ENCODE measurements at places on chromosomes 7 and 10. TPM values are rescaled to one million over a fixed set of nuclear protein-coding genes. Genes with fewer than 3 reads are reported as not detected.
A peak's percentile ranks its signal among the peaks of the same experiment; 100 is the strongest.

DNA sequence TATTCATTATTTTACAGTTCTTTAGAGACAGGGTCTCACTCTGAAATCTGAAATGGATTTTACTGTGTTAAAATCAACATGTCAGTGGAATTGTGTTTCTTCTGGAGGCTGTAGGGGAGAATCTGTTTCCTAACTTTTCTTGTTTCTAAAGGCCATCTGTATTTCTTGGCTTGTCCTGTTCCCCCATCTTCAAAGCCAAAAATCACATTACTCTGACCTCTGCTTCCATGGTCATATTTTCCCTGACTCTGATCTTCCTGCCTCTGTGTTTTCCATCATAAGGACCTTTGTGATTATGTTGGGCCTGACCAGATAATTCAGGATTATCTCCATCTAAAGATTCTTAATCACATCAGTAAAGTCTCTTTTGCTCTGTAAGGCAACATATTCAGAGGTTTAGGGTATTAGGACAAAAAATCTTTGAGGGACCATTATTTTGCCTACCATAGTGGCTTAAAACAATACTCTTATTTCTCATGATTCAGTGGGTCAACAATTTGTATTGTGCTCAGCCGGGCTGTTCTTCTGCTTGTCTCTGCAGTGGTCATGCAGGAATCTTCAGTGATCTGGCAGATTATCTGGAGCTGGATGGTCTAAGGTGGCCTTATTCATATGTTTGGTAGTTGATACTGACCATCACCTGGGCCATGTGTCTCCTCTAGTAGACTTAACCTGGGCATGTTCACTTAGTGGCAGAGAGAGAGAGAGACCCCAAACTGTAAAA is 5.7 kb downstream of the ANLN start:
- no peaks in the 10 kb centered on the region for H3K36me3 ChIP-seq
- DNase-seq: no peak

DNA sequence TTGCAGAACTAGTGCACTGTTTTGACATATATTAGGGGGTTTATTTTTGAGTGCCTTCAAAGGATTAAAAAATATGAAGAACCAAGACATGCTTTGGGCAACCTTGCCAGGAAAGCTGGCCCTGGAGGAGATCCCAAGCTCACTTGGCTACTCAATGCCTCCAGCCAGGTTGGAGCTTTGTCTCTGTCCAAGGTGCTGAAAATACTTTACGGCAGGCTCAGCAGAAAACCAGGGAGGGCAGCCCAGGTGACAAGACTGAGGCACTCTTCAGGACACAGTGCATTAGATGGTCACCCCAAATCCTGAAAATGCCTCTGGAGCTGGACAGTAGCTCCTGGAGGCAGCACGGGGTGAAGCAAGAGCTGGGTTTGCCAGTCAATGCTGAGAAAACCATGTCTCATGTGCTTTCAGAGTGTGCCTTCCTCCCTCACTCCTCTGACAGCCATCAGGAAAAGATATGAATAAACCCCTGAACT is 5.8 kb upstream of the KCNH2 start:
- no peak for DNase-seq
- peaks cover 14% of the 10 kb centered on the region for H3K27me3 ChIP-seq
- no peak overlapping the region for H3K27ac ChIP-seq
- no peak overlapping the region for H3K4me3 ChIP-seq
- peaks cover 42% of the 10 kb centered on the region for H3K4me1 ChIP-seq
- H3K36me3 ChIP-seq: no peaks in the 10 kb centered on the region

DNA sequence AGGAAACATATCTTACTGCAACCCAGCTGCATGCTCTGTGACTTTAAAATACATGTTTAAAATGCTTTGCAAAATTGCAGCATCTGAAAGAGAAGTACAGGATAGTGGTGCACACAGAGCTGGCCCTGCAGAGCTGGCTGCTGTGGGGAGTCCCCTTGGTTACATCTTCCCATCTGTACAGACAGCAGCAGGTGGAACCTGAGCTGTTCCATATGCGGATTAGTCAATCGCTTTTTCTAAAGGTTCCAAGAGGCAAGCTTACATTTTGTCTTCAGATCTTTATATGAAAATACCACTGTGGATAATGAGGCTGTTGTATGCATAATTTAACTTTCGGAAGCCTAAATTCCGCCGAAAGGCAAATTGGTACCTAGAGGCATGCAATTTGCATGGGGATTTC is 444.1 kb downstream of the NRG3 start:
- no peak for DNase-seq
- no peaks in the 10 kb centered on the region for H3K4me1 ChIP-seq
- no peaks in the 10 kb centered on the region for H3K27me3 ChIP-seq
- H3K36me3 ChIP-seq: no peaks in the 10 kb centered on the region

The FAM241B gene
- 17.5 TPM for total RNA-seq

The ITIH5 gene
- total RNA-seq: not detected

DNA sequence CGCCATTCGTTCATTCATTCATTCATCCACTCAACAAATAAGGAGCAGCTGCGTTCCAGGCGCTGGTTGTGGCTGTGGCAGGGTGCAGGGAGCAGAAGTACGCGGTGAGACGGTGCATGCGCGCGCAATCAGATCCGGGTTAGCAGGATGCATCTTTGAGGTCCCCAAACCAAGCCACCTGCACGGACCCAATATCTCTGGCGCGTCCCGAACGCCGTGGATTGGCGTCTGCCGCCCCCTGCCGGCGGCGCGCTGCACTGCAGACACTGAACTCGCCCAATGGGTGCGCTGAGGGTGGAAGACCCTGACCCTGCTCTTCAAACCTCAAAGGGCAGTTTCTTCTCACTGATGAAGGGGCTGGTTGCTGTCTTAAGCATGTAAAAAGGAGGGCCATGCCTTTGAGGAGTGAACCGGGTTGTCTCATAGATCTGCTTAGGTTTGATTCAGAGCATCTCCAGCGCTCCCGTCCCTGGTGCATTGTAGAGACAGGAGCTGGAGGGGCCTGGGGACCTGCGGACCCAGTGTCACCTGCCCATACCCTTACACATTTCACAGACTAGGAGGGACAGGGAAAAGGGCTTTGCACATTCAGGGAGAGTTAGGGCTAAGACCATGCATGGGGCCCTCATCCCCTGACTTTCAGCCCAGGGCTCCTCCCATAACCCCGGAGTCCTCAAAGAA is 102.5 kb downstream of the RAMP3 start:
- peaks cover 8% of the 10 kb centered on the region for H3K4me1 ChIP-seq
- H3K27me3 ChIP-seq: peaks cover 6% of the 10 kb centered on the region
- no peak overlapping the region for H3K4me3 ChIP-seq
- H3K36me3 ChIP-seq: no peaks in the 10 kb centered on the region
- peak; percentile 77 for DNase-seq

DNA sequence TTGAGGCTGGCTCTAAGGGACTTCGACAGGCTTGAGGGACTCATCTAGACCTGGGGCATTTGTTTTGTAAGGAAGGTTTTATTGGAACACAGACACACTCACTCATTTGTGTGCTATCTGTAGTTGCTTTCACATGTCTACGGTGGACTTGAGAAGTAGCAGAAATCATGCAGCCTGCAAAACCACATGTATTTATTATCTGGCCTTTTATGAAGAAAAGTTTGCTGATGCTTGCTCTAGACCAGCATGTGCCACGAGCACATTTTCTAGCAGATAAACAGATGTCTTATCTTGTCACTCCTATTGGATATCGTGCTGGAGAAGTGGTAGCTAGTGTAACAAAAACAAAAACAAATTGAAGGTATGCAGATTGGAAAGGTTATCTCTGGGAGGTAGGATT is 9.8 kb downstream of the UPP1 start:
- peaks cover 75% of the 10 kb centered on the region for H3K4me1 ChIP-seq
- no peaks in the 10 kb centered on the region for H3K27me3 ChIP-seq
- peak overlapping the region; percentile 56 for H3K27ac ChIP-seq
- H3K36me3 ChIP-seq: peaks cover 81% of the 10 kb centered on the region
- DNase-seq: no peak

DNA sequence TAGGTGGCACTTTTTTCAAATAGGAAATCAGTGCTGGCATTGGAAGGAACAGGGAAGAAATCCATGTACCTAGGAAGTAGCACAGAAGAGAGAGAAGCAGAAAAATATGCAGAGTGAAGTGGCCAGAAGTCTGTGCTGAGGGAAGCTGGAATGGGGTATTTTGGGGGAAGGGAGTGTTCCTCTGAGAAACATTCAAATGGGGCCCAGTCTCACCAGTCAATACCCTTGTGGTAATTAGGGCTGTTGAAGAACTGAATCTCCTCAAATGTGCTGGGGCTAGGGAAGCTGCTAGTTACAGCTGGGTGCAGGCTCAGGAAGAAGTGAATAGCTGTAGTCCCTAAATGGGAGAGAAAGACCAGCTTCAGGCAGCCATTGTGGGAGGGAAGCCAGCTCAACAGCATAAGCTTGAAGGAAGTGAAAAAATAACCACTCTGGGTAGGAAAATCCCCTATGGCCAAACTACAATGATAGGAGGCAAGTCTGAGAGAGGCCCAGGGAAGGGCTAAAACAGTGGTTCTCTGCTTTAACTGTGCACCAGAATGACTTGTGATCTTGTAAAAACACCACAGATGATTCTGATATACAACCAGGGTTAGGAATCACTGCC is 7.6 kb downstream of the NDST2 start:
- H3K27me3 ChIP-seq: no peaks in the 10 kb centered on the region
- no peak overlapping the region for H3K4me3 ChIP-seq
- peaks cover 34% of the 10 kb centered on the region for H3K4me1 ChIP-seq
- peaks cover 97% of the 10 kb centered on the region for H3K36me3 ChIP-seq
- no peak for DNase-seq

The SERPINE1 gene
- total RNA-seq: 0.11 TPM

DNA sequence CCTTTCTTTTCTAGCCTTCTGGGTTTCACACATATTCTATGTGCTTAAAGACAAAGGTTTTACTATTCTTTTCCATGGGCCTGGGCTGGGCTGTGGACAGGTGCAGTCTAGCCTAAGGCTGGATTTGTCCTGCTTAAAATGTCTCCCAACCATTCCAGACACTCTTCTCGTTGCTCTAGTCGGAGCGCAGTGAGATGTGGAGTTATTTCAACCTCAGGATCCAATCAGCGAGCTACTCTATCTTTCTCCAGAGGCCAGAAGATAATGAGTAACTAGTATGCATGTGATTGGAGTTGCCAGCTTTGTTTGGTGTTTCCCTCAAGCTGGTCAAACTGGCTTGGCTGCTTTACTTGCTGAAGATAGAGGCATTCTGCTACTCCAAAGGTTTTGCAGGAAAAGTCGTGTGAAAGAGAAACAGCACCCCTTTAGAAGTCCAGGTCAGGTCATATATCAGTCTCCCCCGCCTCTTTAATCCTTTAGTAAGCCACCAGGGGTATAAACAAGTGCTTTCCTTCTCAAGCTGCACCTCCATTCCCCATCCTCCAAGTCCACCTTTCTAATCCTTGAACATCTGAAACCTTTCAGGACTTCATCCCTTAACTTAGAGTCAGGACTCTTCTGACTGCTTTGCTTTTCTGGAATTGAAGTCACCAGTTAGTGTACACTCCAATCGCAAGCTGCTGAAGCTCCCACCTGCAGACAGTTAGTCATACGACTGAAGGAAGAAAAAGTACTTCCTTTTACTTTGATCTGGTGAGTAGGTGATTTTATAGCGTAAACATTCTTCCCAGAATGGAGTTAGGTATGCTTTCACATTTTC is 78.8 kb downstream of the DNMBP start:
- no peaks in the 10 kb centered on the region for H3K27me3 ChIP-seq
- H3K27ac ChIP-seq: no peak overlapping the region
- H3K4me1 ChIP-seq: no peaks in the 10 kb centered on the region
- DNase-seq: no peak

- H3K4me1 ChIP-seq: no peaks in the 10 kb centered on the region
- no peak overlapping the region for H3K27ac ChIP-seq
- H3K4me3 ChIP-seq: no peak overlapping the region
- H3K27me3 ChIP-seq: no peaks in the 10 kb centered on the region
- H3K36me3 ChIP-seq: no peaks in the 10 kb centered on the region
These were observed 228.3 kb downstream of the ADARB2 start for GRCh38 chr10:1509011-1509530.

GRCh38 chr7:8125680-8126444 is 136.1 kb downstream of the ICA1 start:
- H3K27ac ChIP-seq: peak overlapping the region; percentile 83
- DNase-seq: peak; percentile 88
- H3K4me1 ChIP-seq: peaks cover 83% of the 10 kb centered on the region

The LRRD1 gene
- not detected for total RNA-seq

DNA sequence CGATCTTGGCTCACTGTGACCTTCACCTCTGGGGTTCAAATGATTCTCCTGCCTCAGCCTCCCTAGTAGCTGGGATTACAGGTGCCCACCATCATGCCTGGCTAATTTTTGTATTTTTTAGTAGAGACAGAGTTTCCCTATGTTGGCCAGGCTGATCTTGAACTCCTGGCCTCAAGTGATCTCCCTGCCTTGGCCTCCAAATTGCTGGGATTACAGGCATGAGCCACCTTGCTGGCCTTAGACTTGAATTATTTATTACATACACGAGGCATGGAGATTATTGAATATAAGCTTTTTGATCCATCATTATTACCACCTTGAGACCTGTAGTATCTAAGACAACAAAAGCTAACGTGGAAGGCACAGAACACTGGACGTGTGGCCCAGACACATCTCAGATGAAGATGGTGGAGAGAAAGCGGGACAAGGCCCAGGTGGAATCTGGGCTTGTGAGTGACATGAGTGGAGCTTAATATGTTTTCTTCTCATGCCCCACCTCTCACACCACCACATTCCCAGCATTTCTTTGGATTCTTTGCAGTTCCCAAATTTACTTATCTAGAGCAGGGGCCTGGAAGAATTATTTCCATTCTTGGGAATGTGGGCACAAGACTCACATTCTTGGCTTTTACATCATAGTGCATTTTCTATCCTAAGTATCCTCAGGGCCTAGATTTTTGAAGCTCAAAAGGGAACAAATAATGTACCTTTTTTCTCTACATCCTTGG is 76.6 kb downstream of the SUGCT start:
- no peaks in the 10 kb centered on the region for H3K36me3 ChIP-seq
- H3K27ac ChIP-seq: no peak overlapping the region
- no peaks in the 10 kb centered on the region for H3K27me3 ChIP-seq
- no peak overlapping the region for H3K4me3 ChIP-seq
- DNase-seq: no peak

DNA sequence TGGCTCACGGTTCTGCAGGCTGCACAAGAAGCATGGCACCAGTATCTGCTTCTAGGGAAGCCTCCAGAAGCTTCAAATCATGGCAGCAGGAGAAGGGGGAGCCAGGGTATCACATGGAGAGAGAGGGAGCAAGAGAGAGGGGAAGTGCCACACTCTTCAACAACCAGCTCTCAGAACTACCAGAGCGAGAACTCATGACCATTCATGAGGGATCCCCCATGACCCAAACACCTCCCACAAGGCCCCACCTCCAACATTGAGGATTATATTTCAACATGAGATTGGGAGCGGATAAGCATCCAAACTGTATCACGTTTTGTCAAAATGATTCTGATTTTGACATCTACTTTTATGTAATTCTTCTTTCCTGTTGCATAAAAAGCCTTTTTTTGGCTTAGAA is 38.5 kb downstream of the CREM start:
- H3K27ac ChIP-seq: no peak overlapping the region
- no peak overlapping the region for H3K4me3 ChIP-seq
- H3K36me3 ChIP-seq: no peaks in the 10 kb centered on the region
- no peaks in the 10 kb centered on the region for H3K27me3 ChIP-seq
- DNase-seq: no peak

DNA sequence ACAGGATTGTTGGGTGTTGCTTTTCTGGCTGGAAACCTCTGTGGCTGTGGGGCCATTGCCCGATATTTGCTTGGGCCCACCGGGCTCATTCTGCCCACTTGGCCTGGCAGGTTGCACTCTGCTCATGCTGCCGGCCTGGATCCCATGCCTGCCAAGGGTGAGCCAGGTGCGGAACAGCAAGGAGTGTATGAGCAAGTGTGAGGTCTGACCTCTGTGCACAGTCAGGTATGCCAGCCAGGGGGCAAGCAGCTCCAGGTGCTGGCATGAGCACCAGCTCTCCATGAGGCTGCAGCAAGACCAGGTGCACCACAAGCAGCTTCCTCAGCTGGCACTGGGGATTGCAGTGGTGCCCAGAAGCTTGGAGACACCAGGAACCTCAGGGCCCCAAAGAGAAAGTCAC is 65.4 kb upstream of the KIF5B start:
- DNase-seq: no peak
- no peaks in the 10 kb centered on the region for H3K36me3 ChIP-seq
- H3K27me3 ChIP-seq: no peaks in the 10 kb centered on the region
- no peak overlapping the region for H3K4me3 ChIP-seq

Data from CD4-positive, alpha-beta T cell (primary cell).